ENCODE measurements at places on chromosomes 1 and 21.

DNA sequence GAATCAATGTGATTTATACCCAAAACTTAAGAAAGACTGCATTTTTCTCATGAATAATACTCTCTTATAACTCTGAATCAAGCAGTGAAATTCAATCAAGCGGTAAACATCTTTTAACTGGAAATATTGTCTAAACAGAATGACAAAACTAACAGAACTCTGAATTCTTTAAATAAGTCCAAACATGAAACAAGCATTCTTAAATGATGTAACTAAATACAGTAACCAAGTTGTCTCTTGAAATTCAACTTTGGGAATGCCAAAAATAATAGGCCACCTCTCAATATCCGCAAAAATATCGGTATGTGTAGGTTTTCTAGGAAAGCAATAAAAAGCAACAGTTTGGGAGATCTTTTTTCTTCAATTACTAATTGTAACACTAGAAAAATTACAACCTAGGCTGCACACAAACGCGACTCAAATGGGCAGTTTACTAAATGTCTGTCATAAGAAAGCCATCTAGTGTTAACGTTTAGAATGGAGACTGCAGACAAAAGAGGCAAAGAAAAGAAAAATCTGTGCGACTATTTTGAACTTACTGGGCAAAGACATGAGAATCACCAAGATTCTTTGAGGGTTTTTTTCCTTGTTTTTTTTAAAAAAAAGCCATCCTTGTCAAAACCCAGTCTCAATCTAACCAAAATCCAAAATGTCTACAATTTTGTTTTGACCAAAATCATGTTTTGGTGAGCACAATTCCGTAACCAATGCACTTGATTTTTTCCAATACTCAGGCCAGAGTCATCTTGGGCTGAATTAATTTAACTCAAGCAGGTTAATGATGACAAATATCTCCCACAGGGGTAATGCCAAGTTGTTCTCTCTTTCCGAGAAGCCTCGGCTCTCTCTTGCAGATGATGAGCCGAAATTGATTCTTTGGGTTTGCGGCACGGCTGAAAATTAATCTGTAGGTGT is 1.3 kb downstream of the SIPA1L2 start:
- DNase-seq: no peak

DNA sequence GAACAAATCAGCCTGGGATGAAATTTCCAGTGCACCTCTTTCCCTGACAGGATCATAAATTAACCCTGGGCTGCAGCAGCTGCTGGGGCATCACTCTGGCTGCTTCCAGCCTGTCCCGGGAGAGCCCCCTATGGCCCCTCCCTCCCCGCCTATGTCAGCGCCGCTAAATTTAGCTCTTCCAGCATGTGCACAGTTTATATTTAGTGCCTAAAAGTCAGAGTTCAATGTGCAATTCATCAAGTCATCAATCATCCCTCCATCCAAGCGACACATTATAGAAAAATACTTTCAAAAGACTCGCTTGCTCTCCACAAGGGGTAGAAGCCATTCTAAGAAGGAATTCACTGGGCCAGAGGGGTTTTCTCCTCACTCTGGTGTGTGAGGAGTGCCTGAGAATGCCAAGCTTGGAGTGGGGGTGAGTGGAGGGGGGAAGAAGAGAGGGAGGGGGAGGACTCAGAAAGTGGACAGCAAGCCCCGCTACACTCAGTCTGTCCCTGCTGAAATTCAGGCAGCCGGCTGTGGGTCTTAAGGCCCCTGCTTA is 37.4 kb downstream of the XCL1 start:
- DNase-seq: no peak

- DNase-seq: no peak
Observed at GRCh38 chr1:53366901-53367502, 39.1 kb upstream of the LRP8 start.

DNA sequence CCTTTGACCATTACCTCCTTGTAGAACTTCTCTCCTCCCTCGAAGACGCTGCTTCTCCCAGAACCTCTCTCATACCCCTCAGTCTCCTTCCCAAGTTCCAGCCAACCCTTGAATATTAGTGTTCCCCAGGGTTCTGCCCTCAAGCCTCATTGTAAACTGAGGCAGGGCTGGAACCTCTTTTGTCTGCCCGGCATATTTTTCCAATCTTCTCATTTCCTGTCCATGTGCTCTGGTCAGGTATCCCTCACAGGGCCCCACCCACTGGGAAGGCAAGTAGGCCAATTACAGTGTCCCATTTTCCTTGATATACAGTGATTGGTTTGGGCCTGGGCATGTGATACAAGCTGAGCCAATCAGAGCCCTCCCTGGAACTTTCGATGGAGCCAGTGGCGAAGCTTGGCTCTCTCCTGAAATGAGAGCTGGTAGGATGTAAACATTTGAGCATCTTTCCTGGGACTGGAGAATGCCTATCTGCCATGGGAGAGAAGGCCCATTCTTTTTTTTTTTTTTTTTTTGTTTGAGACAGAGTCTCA is 57.1 kb upstream of the ID3 start:
- no peak for DNase-seq

DNA sequence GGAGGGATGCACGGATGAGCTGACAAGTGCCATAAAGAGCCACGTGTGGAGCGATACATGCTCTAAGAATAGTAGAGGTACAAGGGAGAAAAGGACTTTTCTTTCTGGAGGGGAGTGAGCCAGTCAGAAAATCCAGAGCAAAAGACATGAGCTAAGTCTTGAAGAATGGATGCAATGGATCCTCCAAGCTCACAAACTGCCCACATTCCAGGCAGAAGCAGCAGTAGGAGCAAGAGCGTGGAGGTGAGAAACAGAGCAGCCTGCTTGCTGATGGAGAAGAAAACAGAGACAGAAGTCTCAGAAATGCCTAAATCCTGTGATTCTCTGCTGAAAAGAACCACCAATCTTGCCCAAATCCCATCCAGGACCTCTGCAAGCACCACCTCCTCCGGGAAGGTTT is 78.2 kb upstream of the RALGPS2 start:
- no peak for DNase-seq

DNA sequence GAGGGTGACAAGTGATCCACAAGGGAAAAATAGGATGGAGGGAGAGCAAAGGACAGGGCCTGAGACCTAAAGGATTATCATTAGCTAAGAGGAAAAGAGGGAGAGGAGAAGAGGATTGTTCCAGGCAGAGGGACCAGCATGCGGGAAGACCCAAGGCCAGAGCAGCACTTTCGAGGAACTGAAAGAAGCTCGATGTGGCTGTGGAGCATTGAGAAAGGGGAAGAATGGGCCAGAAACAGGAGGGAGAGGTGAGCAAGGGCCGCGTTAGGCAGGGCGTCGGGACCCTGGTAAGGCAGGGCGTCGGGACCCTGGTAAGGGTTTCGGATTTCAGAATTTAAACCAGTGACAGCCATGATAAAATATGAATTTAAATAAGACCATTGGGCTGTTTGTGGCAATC is 22.8 kb upstream of the CSF1 start:
- no peak for DNase-seq

DNA sequence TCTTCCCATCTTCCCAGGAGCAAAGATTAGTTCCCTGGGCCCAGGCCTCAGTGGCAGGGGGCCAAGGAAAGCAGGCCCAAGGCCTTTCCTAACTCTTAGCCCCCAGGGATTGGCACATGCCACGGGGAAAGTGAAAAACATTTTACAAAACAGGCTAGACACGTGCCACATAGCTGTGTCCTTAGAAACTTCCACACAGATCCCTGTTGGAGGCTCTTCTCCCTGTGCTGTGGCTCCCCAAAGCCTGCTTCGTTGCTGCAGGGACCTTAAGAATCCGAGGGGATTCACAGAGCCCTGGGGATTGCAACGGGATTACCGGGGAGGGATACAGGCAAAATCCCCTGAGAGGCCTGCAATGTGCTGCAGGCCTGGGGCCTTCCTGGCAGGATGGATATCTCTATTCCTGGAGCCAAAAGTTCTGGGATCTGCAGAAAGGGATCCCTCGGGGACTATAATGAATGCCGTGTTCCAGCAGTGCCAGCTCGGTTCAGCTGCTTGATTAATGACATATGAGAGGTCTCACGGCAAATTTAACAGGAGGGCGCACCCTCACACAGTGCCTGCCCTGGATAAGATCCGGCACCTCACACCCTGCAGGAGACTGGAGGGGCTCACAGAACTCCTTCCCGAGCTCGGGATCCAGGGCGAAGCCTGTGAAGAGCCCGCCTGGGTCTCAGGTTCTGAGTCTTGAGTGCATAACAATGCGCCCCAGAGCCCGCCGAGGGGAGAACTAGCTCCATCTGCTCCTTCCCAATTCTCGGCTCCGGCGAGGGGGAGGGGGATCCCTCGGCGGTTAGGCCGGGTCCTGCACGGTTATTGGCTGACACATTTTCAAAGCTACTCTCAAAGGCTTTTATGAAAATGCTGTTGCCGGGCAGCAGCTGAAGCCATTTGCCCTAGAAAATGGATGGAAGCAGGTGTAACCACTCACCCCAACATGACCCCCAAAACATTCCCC is 15.3 kb upstream of the RGS8 start:
- no peak for DNase-seq

GRCh38 chr1:40594187-40594531 is 62.7 kb downstream of the ZNF684 start:
- DNase-seq: no peak

GRCh38 chr21:15614766-15615165 is 115.0 kb upstream of the USP25 start:
- DNase-seq: no peak

- no peak for DNase-seq
Observed at GRCh38 chr1:29196863-29197589, 15.3 kb upstream of the SRSF4 start.

DNA sequence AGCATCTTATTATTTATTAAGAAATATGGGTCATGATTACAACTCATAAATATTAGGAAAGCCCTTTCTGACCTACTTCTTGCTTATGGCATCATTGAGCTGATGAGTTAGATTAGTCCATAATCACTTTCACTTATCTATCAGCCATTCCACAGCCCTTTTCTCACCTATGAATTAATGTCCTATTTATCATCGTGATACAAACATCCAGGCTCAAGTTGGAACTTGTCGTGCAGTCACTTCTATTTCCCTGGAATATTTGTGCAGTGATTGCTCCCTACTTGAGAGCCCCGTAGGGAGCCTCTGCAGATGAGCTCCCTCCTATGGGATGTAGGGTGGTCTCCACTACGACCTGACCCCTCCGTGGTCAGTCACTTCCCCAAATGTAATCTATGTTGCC is 8.1 kb upstream of the F3 start:
- DNase-seq: no peak

DNA sequence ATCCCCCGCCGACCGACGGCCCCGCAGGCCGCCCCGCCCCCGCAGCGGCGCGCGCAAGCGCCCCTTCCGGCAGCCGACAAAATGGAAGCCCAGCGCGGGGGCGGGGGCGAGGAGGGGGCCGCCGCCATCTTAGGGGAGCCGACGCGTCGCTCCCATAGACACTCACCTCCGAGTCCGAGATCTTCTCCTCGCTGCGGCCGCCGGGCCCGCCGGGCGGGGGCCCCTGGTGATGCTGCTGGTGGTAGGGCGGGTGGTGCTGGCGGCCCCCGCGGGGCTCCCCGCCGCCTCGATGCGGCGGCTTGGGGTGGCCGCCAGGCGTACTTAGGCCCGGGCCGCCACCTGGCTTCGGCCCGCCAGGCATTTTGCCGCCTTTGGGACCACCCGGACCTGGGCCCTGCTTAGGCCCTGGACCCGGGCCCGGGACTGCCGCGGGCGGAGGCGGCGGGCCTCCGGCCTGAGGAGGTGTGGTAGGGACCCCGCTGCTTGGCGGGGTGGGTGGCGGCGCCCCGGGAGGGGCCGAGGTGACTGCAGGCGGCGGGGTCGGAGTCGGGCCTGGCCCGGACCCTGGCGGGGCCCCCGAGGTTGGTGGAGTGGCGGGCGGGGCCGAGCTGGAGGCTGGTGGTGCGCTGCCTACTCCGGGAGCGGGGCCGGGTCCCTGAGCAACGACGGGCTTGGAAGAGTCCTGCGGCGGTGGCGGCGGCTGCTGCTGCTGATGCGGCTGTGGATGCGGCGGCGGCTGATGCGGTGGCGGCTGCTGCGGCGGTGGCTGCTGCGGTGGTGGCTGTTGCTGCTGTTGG is 691 bp downstream of the SFPQ start:
- DNase-seq: peak; percentile 31

DNA sequence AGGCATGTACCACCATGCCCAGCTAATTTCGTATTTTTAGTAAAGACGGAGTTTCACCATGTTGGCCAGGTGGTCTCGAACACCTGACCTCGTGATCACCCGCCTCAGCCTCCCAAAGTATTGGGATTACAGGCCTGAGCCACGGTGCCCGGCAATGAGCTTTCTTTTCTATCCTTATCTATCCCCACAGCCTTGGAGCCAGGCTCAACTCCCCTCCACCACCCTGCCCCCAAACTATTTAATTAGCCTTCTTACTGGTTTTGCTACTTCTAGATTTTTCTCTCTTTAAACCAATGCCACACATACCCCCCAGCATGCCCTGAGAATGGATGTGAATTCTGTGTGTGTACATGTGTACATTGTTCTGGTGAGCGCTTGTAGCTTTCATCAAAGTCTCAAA is 5.7 kb upstream of the VANGL2 start:
- DNase-seq: no peak

- no peak for DNase-seq
Observed at GRCh38 chr1:232457595-232457994, 172.3 kb downstream of the SIPA1L2 start.

- no peak for DNase-seq
Observed at GRCh38 chr1:12617901-12618660, at the start of gene DHRS3. TSS of gene DHRS3 (minus strand) at chr1:12618210. CDS start at chr1:12617348, 862 bp downstream.

GRCh38 chr1:94650301-94650700 is 108.7 kb upstream of the F3 start:
- DNase-seq: no peak

GRCh38 chr1:219160967-219161366 is 12.7 kb upstream of the LYPLAL1 start:
- no peak for DNase-seq

DNA sequence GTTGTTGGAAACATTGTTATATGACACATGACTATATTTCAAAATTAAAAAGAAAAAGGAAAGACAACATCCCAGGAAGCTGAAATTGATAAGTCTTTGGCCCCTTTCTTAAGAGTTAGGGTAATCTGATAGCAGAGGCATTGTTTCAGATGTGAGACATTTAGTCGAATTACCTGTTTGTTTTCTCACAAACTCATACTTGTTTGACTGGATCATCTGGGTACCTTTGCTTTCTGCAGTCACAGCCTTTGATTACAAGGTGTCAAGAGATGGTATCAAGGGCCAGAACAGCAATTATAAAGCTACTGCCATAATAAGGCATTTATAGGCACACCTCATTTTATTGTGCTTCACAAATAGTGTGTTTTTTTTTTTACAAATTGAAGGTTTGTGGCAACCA is 136.3 kb downstream of the DUSP10 start:
- DNase-seq: no peak

GRCh38 chr1:45792744-45793143 is 10.7 kb upstream of the MAST2 start:
- DNase-seq: no peak

DNA sequence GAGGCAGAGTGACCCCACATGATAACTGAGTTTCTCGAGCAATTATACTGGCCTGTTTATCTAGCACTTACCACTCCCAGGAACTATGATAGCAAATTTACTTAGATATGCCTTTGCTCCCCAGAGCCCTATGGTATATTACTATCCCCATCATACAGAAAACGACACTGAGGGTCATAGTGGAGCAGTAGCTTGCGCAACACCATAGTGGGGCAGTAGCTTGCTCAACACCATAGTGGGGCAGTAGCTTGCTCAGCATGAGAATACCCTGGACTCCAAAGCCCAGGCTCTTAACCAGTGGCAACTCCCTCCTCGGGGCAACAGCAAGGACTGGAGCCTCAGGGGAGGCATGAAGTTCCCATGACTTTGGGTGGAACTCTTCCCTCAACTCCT is 211.9 kb downstream of the NPHP4 start:
- DNase-seq: no peak

- DNase-seq: no peak
Observed at GRCh38 chr1:116777831-116778830, 23.9 kb downstream of the CD2 start.

- DNase-seq: no peak
Observed at GRCh38 chr1:234262007-234262753, 111.1 kb upstream of the COA6 start.
